Caudate nucleus (tissue), 63 donors: ENCODE measurements at places on chromosomes 7 and 10.

GRCh38 chr7:133044722-133045473, 37.0 kb downstream of the CHCHD3 start:
- no peak for DNase-seq

DNA sequence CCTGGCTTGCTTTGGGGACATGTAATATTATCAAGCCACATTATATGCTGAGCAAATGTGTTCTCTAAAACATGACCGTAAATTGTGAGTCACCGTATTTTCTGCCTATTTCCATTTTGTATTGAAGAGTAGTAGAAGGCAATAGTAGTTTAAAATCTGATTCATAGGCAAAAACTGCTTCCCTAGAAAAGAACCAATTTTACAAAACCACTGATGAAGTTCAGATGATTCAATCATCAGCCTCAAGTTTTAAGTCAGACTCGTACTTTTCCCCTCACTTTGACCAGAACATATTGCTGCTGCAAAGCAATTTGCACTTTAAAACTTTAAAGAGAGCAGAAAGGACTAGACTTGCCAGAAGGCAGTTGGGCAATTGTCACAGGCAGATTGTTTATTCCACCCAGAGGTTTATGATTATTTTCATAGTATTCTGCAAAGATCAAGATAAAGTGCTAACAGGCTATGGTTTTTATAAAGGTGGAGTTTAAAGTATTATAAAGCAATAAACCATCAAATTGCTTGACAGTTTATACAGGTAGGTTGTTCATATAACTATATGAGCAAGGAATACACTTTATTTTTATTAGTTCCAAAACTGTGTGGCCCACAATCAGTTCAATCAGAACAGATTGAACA, 168.2 kb downstream of the ETV1 start:
- no peak for DNase-seq

DNA sequence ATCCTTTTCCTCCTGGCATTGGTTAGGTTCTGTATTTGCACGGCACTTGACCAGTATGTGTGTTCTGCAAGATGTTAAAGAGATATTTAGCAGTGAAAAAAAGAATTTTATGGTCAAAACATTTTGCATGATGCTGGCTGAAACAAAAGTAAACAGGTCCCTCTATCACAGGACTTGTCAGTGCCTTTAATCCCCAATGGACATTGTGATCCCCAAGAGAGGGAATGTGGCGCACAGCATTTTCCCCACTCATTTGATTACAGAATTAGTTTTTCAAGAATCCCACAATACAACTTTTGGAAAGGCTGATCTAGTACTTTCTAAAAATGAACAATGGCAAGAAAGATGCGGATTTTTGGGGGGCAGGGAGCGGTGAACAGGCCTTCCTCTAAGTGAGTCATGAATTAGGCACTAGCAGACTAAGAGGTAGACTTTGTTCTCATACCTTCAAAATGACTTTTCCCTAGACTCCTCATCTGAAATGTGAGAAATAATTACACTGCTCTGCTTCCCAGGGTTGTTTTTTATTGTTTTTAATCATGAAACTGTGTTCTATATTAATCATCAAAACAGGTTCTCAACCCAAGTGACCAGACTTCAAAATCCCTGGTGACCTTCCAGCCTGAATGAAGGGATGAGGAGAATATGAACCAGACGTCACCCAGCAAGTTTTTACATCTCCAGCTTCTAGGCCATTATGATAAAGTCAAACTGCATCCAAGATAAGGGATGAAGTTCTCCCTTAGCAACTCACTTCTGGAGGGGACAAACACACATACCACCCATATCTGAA, 8.6 kb downstream of the FBXW4 start:
- DNase-seq: no peak

DNA sequence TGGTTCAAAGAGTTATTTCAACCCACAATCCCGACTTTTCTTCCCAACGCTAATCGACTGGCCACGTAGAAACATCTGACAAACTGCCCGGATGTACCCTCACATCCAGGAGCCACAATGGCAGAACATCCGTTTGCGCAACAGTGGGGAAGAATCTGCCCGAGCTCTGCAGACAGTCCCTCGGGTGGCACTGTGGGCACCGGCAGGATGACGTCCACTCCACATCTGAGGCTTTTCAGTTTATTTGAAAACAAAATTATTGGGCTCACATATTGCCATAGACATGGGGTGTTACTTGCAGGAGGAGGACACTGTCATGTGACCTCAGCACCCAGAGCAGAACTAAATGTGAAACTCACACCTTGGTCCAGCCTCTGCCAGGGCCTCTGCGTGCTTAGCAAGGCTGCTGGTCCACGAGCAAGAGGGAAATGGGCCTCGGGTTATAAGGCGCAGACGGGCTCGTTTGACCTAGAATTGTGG, 84.1 kb downstream of the MKI67 start:
- no peak for DNase-seq

- DNase-seq: no peak
Measured at GRCh38 chr7:70266186-70266585, 667.9 kb downstream of the AUTS2 start.
